ENCODE measurements at places on chromosomes 13 and 19.

DNA sequence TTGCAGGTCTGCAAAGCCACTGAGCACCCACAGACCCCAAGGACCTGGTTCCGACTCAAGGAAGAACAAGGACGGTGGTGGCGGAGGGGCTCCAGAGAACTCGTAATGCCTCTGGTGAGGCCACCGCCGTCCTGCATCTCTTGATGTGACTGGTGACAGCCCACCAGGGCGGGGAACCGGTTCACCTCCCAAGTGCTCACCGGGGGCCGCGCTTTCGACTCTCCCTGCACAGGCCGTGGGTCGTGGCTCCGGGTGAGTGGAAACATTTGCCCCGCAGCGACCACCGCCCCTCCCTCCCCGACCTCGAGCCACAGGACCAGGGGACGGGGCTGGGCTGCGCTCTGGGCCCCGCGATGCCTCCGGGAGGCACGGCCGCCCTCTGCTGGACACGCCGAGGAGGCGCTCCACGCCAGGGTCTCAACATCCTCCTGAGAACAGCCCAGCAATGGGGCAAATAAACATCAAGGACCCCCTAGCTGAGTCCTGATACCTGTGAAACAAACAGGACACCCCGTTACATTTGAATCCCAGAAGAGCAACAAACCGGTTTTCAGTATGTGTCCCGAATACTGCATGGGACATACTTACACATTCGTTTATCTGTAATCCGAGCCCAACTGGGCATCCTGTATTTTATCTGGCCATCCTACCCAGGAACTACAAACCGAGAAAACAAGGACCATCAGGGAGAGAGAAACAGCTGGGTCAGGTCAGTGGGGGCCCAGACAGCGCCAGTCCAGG, 3.9 kb upstream of the PLPP2 start:
- DNase-seq = peak; percentile 39

DNA sequence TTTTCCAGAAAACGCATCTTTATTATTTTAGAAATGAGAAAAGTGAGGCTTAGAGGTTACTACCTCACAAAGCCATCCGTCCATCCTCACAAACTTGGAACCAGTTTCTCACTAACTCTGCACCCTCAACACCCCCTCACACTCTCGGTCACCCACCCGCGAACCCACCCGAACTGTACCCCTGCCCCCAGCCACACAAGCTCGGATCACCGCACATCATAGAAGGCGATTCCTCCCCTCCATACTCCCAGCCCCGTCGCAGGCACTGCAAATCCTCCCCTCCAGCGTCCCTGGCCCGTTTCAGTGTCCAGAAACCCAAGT, 238 bp downstream of the ZNF260 start:
- no peak for DNase-seq

DNA sequence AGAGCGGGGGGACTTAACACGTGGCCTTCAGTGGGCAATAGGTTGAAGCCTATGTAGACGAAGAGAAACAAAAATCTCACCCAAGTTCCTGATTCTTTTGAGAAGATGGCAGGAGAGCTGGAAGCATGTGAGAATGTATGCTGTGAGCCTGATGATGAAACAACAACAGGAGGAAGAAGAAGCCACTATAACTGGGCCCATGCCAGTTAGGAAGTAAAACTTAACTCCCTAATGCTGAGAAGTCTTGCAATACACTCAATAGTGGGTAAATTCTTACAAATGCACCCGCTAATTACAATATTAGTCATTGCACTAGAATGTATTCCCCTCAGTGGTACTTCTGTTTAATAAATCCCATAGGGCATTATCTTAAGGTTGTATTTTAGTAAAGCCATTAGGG, 9.1 kb downstream of the PCDH17 start:
- no peak for DNase-seq

DNA sequence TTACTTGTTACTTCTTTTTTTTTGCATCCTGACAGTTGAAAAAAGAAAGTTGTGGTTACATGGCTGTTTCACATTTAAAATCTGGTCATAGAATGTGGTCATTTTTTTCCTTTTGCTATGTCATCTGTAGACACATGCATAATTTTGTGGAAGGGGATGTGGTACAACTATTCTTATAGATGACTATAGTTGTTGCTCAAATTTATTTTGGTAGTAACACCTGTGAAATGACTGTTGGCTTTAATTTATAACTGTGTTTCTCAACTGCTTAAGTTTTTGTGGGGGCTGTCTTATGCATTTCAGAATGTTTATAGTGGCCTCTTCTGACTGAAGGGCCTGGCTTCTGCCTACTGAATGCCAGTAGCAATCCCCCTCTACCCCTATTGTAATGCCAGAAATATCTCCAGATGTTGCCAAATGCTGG, 130.5 kb downstream of the PAN3 start:
- no peak for DNase-seq

DNA sequence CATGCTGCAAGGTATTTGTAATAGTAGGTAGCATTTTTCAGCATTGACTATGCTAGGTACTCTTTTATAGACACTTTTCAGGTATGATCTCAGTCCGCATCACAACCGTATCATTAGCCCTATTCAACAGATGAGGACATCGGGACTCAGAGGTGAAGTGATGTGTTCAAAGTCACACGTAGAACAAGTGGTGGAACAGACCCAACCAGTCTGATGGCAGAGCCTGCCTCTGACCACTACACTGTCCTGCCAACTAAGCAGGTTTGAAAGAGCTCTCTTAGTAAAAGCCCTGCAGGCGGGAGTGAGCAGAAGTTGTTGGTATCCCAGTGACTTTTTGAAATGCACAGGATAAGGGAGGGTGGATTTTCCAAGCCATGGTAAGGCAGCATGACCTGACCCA, 20.2 kb downstream of the PAF1 start:
- no peak for DNase-seq

GRCh38 chr13:96958286-96958891, 35.9 kb downstream of the OXGR1 start:
- peak; percentile 64 for DNase-seq

DNA sequence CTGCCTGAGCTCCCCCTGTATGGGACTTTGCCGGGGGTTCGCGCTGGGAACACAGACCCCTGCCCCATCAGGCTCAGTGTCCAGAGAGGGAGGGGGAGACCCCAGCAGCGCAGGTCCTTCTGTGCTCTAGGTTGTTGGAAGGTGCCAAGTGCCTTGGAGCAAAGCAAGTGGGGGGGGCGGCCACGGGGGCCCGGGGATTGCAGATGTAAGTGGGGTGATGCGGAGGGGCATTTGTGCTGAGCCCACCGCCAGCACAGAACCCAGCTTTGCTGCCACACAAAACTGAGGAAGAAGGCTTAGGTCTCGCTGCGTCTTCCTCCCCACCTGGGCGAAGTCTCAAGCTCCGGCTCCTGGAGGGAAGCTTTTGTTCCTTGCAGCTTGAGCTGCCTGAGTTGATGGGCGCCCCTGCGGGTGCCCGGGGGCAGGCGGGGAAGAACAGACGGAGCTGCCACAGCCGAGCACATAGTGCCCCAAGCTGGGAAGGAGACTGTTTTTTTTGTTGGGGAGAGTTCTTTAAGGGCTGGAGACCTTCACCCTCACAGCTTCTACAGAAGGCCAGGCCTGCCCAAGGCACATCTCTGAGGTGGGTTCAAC, 1.5 kb upstream of the NTN5 start:
- DNase-seq = no peak

DNA sequence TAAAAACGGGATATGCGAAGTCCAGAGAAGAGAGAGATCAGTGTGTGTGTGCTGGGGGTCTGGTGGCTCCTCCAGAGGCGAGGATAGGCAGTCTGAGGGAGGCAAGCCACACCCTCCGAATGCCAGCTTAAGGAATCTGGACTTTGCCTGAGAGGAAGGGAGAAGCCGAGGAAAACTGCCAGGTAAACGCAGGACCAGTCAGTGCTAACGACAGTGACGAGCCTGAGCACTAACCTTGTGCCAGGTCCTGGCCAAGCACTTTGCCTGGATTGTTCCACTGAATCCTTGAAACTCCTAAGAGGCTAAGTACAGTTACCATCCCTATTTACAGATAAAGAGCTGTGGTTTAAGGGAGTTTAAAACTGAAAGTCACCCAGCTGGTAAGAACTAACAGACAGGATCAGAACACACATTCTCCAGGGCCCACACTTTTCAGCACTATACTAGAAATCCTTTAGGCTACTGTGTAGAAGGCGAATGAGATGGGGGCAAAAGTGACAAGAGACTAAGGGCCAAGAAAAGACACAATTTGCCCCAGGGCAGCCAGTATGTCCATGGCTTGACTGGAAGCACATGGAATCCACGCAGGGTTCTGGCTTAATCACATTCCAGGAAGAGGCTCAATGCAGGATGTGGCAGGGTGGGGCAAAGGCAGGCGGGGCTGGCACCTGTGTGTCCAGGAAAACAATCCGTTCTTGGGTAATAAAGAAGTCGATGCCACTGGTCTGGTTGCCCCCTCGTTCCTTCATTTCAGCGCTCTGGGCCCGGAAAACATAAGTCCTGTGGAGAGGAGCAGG, 15.1 kb downstream of the SMG9 start:
- peak; percentile 76 for DNase-seq

GRCh38 chr19:56837492-56838023, 3.0 kb downstream of the PEG3 start:
- no peak for DNase-seq

GRCh38 chr13:59343993-59344822, 819.5 kb downstream of the DIAPH3 start:
- DNase-seq = no peak

- no peak for DNase-seq
Observed at GRCh38 chr13:80828759-80829158, 487.8 kb upstream of the SPRY2 start.

DNA sequence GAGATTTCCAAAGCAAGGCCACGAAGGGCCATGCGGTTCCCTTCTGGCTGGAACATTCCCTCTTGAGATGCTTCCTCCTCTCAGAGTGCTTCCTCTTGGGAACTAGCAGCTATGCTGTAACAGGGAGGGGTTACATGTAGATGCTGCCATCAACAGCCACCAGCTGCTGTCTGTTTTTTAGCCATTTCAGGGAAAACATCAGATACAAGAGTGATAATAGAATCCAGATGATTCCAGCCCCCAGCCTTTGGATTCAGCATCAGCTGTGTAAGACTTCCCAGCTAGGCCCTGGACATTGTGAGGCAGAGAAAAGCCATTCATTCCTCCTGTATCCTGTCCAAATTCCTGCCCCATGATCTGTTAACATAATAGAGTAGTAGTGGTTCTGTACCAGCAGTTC, 8.2 kb upstream of the ZNF177 start:
- no peak for DNase-seq

GRCh38 chr13:94703721-94704314, 8.5 kb downstream of the SOX21 start:
- no peak for DNase-seq

- DNase-seq = peak; percentile 38
Observed at GRCh38 chr19:2952953-2953481, 8.2 kb upstream of the ZNF77 start.

DNA sequence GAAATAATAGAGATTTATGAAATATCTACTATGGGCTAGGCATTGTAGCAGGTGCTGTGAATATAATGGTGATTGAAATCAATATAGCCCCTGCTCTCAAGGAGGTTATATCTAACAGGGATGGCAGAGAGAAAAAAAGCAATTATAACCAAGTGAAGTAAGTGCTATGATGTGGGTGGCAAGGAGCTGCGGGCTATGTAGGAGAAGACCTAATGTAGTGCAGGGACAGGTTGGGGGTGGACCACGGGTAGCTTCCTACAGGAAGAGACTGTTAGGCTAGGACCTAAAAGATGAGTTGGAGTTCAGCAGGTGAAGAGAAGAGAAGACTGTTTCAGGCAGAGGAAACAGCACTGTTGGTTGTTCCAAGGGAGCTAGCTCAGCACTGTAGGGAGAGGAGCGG, 311.0 kb downstream of the KCNRG start:
- no peak for DNase-seq

GRCh38 chr19:14149509-14149994, 13.2 kb upstream of the ASF1B start:
- no peak for DNase-seq

DNA sequence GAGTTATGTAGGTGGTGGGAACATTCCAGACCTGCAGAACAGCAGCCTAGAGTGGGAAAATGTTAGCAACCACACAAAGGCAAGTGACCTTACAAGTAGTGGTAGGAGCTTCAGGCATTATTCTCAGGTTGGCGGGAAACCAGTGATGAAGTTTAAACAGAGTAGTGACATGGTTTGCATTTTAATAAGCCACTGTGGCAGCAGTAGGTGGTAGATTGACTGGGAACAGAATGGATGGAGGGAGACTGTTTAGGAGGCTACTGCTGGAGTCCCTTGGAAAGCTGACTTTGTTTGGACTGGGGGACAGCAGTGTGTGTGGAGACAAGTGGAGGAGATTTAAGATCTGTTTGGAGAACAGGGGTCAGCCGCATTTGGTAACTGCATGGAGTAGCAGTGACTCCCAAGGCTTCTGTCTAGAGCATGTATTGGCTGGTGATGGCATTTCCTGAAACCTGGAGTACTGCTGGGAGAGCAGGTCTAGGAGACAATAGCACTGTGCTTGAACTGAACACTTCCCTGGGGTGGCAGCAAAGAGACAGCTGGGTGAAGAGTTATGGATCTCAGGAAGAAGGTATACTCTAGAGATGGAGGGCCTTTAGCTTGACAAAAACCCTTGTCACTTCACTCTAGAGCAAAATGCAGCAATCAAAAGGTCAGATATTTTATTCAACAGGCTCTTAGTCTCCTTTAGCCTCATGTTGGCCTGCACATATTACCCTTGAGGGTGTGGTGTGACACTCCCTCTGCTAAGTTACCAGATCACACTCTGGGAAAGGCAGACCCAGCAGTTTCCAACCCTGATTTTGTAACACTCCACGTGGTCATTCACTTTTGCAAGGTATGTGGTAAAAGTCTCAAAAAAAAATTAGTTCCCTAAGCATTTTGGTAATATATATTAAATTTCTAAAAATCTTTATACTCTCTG, 70.3 kb downstream of the DHRS12 start:
- DNase-seq = peak; percentile 55
